ENCODE measurements at places on chromosomes 1 and 21.

DNA sequence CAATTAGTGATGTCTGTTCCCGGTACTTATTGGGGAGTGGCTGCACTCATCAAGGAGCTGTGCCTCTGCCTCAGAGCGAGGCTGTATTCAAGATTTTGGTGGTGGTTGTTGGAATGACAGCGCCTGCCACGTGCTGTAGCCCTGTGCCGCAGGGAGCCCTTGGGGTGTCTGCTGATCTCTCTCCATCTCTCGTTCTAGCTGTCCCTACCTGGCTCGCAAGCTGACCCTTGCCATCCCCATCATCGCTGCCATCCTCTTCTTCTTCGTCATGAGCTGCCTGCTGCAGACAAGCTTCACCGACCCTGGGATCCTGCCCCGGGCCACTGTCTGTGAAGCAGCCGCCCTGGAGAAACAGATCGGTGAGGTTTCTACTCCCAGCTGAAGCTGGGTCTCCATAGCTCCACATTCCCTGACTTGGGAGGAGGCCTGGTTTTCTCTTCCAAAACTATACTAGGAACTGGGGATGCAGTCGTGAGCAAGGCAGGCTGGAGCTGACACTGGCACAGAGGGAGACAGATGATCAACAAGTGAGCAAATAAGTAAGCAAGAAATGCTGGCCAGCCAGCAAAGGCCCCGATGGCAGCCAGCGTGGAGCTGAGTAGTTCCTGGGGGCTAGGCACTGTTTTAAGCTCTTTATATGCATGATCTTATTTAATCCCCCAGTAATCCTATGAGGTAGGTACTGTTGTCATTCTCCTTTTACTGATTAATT lies 5.9 kb downstream of the ZDHHC18 start:
- DNase-seq: no peak

- DNase-seq: no peak
Observed at GRCh38 chr1:26350701-26351589, 3.0 kb downstream of the CRYBG2 start.

DNA sequence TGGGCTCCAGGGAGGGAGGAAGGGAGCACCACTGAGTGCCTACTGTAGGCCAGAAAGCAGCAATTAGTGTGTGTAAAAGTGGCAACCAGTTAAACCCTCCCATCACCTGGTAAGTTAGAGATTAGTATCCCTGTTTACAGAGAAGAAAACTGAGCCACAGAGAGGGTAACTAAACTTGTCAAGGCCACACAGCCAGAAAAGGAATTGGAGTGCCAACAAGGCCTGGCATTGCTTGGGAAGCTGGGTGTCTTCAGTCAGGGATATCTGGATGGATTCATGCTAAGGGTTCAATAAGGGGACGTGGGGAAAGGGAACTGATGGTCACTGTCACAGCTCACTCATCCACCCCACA lies 23.6 kb upstream of the ADGRB2 start:
- peak; percentile 2 for DNase-seq

GRCh38 chr1:9557624-9558023 lies 18.4 kb downstream of the SLC25A33 start:
- DNase-seq: no peak

- DNase-seq: no peak
Observed at GRCh38 chr1:66371233-66372005, 162.5 kb upstream of the SGIP1 start.

DNA sequence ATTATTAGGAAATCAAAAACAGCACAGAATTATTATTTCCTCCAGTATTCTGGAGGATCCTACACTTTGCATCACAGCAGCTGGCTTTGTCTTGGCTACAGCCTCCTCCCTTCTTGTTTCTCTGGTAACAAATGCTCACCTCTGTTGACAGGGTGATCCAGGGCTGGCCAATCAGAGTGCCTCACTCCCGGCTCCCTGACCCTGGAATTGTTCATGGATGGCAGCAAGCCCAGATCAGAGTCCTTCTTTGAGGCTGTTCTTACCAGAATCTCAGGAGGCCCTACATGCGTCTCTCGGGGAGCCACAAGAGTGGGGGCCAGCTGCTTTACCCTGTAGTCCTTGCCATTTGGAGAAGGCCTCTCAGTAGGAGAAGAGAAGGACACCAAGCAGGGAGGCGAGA lies 48.4 kb upstream of the IGSF5 start:
- no peak for DNase-seq

DNA sequence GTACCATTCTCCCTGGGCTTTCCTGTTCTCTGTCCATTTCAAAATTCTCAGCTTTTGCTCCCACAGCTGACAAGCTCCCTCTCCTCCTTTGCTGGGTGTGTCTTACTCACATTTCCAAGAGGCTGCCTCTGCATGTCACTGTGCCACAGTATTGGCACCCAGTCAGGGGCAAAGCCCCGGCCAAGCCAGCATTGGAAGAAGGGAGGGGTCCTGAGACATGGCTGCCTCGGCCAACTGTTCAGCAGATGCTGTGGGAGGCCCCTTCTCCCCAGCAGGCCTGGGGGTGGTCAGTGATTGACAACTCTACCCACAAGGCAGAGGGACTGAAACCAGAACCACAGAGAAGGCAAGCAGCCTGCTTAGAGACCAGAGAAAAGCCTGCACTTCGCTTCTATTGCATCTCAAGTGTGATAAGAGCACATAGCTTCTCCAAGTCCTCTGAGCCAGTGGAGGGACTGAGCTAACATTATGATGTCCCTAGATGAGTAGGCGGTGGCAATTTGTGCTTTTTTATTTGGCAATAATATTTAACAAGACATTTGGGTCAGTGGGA lies 294.1 kb downstream of the SIPA1L2 start:
- no peak for DNase-seq

DNA sequence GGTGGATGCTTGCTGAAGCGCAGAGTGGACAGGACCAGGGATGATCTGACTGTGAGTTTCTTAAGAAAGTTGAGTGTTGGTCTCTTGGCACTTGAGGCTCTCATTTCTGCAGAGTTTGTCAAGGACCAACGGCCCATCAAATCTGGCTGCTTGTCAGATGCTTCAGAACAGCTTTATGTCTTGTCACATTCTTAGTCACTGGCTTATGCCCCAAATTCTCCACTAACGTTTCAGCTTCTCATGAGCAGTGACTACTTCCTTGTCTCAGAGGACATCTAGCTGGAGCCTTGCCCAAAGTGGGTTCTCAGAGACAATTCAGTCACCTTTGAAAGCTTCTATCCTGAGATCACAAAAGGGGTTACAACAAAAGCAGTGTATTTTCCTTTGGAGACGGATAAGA lies 92.3 kb downstream of the ST6GALNAC5 start:
- no peak for DNase-seq

- DNase-seq: no peak
Observed at GRCh38 chr21:42252778-42253340, 33.9 kb downstream of the ABCG1 start.

DNA sequence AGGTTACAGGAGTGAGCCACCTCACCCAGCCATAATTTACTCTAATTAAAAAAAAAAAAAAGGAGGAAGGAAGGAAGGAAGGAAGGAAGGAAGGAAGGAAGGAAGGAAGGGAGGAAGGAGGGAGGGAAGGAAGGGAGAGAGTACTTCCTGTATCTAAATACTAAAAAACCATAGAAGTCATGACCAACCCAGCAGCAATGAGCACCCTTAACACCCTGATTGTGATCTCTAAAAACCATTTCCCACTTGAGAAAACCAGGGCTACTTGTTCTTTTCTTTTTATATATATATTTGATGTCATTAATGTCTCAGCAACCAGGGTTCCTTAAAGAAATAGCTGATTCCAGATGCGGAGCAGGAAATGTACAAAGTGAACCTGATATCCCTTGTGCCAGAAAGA lies 31.2 kb downstream of the ARID4B start:
- no peak for DNase-seq

DNA sequence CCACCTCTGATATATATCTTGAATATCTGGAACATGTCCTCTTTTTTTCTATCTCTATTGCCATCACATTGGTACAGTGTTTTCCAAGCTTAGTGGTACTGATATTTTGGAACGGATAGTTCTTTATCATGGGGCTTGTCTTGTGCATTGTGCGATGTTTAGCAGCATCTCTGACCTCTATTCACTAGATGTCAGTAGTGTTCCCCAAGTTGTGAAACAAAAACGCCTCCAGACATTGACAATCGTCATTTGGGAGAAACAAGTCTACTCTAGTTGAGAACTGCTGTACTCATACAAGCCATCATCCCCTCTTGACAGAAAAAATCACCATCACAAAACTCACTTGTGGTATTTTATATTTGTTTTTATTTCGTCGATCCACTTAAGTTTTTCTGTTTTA lies 79.7 kb upstream of the CHODL start:
- DNase-seq: no peak

GRCh38 chr21:41024746-41025254 lies 143.2 kb upstream of the BACE2 start:
- no peak for DNase-seq

GRCh38 chr1:60664086-60664625 lies 418.2 kb upstream of the NFIA start:
- no peak for DNase-seq

- DNase-seq: no peak
Observed at GRCh38 chr1:47967864-47968555, 29.2 kb downstream of the TRABD2B start.

GRCh38 chr1:199173356-199173755 lies 534.5 kb downstream of the PTPRC start:
- no peak for DNase-seq

DNA sequence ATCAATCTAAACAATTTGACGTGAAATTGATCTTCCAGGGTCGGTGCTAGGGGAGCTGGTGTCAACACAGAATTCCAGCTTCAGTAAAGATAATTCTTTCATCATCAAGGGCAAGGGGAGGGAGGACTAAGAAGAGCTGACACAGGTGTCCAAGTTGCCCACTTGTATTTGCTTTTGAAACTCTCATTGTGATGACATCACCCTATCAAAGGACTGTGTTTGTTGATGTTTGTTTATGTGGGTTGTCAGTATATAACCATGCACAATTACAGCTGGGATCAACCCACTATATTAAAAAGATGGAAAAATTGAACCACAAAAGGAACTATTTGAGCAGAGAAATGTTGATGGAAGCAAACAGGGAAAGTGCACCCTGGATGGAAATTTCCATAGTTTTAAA lies 48.8 kb downstream of the ZC3H11B start:
- DNase-seq: no peak

DNA sequence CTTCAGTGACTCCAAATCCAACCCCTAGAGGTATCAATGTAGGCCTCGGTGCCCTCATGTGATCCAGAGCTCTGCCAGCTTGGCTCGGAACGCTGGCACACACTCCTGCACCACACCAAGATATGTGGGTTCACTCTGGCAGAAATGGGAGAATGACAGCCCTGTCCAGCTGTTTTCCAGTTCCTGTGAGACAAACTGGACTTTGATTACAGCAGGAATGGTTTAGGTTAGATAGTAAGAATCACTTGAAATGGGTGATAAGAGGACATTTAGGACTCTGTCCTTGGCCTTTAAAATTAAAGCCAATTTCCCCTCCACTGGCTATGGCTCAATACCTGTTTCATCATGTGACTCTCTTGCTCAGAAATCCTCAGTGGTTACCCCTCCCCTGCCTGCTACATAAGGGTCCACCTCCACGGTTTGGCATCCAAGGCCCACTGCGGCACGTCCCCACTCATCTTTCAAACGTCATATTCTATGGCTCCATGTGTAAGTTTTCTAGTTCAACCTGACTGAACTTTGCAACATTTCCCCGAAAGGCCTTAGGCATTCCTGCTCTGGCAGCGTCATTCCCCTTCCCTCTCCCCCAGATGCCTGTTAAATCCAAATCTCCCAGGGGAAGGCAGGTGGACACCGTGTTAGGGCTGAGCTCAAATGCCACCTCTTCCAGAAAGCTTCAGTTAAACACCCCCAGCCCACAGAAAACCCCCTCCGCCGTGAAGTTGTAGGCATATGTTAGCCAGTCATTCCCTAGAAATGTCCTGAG lies 44.7 kb downstream of the PLEKHA6 start:
- no peak for DNase-seq

DNA sequence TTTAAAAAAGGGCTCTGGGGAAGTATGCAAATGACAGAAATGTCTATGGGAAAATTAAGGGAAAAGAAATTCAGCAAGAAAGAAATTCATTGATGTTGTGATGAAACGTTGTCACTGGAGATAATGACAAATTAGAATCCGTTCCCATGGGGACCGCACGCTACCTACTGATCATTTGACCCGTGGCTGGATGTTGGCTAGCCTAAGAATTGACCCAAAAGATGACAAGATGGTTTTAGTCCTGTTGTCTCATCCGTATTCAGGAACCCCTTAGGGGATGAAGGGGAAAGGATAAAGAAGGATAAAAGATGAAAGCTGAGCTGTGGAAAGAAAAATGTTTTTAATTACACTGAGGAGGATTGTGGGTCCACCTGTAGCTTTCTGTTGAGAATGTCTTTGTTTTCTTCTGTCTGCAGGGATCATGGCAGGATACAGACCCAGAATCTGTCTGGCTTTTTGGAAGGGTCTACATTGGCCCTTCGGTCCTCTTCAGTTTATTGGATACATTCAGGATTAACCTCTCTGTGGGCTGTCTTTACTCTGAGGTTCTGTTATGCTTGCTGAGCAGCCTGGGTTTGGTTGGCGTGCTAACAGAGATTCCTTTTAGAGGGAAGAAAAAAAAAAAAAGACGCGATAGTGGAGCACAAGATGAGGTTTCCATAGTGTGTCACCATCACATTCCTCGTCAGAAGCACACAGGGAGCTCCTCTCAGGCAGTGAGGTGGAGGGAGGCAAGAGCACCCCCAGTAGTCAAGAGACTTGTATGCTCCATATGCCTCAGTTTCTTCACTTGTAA lies 106.2 kb downstream of the CACHD1 start:
- DNase-seq: no peak

GRCh38 chr1:59879996-59880505 lies 46.5 kb downstream of the CYP2J2 start:
- no peak for DNase-seq

GRCh38 chr1:12572522-12572921 lies 45.5 kb downstream of the DHRS3 start:
- no peak for DNase-seq

DNA sequence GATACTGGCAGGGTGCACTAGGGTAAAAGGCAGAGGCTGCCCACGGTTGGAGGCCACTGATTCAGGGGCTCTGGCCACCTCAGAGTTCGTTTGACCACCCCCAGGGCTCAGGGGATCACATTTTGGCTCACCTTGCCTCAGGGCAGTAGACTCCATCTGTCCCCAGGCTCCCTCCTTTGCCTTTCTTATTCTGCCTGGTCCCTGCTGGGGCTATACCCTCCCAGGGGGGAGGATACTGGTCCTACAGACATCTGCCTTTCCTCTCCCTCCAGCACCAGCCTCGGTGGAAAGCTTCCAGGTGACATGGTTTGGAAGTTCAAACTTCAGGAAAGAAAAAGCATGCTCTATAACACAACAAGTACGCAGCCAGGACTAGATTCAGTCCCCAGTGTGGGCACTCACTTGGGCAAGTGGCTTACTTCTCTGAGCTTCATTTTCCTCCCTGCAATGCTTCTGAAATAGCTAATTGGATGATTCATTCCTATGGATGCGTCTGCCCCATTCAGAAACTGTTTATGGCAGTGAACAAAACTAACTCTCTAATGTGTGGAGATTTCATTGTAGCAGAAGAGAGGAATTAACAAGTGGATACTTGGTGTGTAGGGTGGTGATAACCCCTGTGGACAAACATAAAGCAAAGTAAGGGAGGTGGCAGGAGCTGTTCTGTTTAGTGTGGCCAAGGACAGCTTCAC lies 154.8 kb downstream of the TRABD2B start:
- no peak for DNase-seq

All from activated naive CD4-positive, alpha-beta T cell treated with anti-CD3 and anti-CD28 coated beads, Interleukin-2, amount 50 U/mL, for 16 hours (primary cell).